ENCODE measurements at places on chromosomes 7 and 10. TPM values are rescaled to one million over a fixed set of nuclear protein-coding genes. Genes with fewer than 3 reads are reported as not detected.

CCDC7 gene
- 15.7 TPM for total RNA-seq

C1QL3 gene
- total RNA-seq: not detected

SLC18A2 gene
- 0.12 TPM for total RNA-seq

ARPC1A gene
- 62.3 TPM for total RNA-seq

AVL9 gene
- 50.9 TPM for total RNA-seq

NKX1-2 gene
- not detected for total RNA-seq

INPP5F gene
- total RNA-seq: 15.0 TPM

- peaks cover 6% of the 10 kb centered on the region for H3K4me1 ChIP-seq
- peaks cover 27% of the 10 kb centered on the region for H3K27me3 ChIP-seq
- H3K27ac ChIP-seq: no peak overlapping the region
- H3K36me3 ChIP-seq: peaks cover 11% of the 10 kb centered on the region
These were observed 91.6 kb downstream of the WDR37 start for GRCh38 chr10:1147810-1148209.

DNA sequence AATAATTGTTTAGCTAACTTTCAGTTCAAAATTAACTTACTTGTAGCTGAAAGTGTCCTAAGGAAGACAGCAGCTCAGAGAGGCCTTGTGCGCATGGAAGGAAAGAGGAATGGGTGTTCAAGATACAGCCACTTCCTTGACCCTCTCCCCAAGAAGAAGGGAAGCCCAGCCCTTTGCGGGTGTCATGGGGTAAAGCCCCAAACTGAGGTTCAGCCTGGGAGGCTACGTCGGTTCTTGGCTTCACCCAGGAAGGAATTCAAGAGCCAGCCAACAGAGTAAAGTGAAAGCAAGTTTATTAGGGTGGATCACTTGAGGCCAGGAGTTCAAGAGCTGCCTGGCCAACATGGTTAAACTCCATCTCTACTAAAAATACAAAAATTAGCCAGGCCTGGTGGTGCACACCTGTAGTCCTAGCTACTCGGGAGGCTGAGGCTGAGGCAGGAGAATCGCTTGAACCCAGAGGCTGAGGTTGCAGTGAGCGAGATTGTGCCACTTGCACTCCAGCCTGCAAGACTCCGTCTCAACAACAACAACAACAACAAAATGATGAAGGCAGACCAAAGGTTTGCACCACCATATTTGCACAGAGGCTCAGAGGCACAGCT lies 15.9 kb downstream of the GPRIN2 start:
- DNase-seq: no peak
- no peak overlapping the region for H3K4me3 ChIP-seq
- H3K27me3 ChIP-seq: peaks cover 43% of the 10 kb centered on the region
- H3K4me1 ChIP-seq: no peaks in the 10 kb centered on the region
- no peak overlapping the region for H3K27ac ChIP-seq

GRCh38 chr10:14403881-14404623 lies 73.3 kb upstream of the FRMD4A start:
- H3K4me3 ChIP-seq: no peak overlapping the region
- peaks cover 11% of the 10 kb centered on the region for H3K4me1 ChIP-seq
- H3K27ac ChIP-seq: no peak overlapping the region
- H3K36me3 ChIP-seq: no peaks in the 10 kb centered on the region

GRCh38 chr7:71843676-71844075 lies 568.5 kb downstream of the CALN1 start:
- H3K36me3 ChIP-seq: no peaks in the 10 kb centered on the region
- H3K27me3 ChIP-seq: no peaks in the 10 kb centered on the region
- no peaks in the 10 kb centered on the region for H3K4me1 ChIP-seq
- H3K4me3 ChIP-seq: no peak overlapping the region

GRCh38 chr10:60853107-60853506 lies 74.8 kb downstream of the CDK1 start:
- H3K27ac ChIP-seq: no peak overlapping the region
- no peak for DNase-seq

- no peak overlapping the region for H3K4me3 ChIP-seq
- no peaks in the 10 kb centered on the region for H3K36me3 ChIP-seq
- no peaks in the 10 kb centered on the region for H3K27me3 ChIP-seq
- no peak for DNase-seq
- no peaks in the 10 kb centered on the region for H3K4me1 ChIP-seq
These were observed 177.0 kb downstream of the AUTS2 start for GRCh38 chr7:69775231-69775771.

- peaks cover 5% of the 10 kb centered on the region for H3K36me3 ChIP-seq
- no peak overlapping the region for H3K4me3 ChIP-seq
- no peak for DNase-seq
- no peaks in the 10 kb centered on the region for H3K27me3 ChIP-seq
- no peaks in the 10 kb centered on the region for H3K4me1 ChIP-seq
These were observed 123.4 kb downstream of the ATE1 start for GRCh38 chr10:121804460-121804859.

DNA sequence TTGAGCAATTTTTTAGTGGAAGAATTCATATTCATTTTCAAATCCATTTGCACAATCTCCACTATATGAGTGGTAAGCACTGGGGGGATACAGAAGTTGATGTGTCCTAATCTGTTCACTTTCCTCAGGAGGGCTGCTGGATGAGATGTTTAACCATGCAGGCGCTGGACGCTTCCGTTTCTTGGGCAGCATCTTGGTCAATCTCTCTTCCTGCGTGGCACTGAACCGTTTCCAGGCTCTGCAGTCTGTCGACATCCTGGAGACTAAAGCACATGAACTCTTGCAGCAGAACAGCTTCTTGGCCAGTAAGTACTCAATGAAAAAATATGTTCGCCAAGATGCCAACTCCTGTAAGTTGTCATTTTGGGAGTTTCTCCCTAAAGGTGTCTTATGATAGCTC lies 179.3 kb downstream of the ABCA13 start:
- H3K27ac ChIP-seq: no peak overlapping the region
- H3K27me3 ChIP-seq: peaks cover 8% of the 10 kb centered on the region
- no peaks in the 10 kb centered on the region for H3K4me1 ChIP-seq
- H3K36me3 ChIP-seq: no peaks in the 10 kb centered on the region
- DNase-seq: no peak

DNA sequence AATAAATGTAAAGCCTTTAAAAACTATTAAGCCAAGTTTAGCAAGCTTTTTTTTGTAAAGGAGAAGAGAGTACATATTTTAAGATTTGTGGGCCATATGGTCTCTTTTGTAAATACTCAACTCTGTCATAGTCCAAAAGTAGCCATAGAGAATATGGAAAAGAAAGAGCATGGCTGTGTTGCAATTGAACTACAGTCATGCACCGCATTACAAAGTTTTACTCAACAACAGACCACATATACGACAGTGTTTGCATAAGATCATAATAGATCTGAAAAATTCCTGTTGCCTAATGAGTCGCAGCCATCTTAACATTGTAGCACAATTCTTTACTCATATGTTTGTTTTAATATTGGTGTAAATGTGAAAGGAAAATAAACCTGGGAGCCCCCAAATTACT lies 440.8 kb downstream of the HTR7 start:
- H3K27me3 ChIP-seq: no peaks in the 10 kb centered on the region
- no peak for DNase-seq
- no peaks in the 10 kb centered on the region for H3K4me1 ChIP-seq

GRCh38 chr10:100114976-100115770 lies 33.5 kb upstream of the CPN1 start:
- H3K4me3 ChIP-seq: no peak overlapping the region
- no peaks in the 10 kb centered on the region for H3K4me1 ChIP-seq
- H3K27ac ChIP-seq: no peak overlapping the region
- H3K36me3 ChIP-seq: no peaks in the 10 kb centered on the region
- H3K27me3 ChIP-seq: peaks cover 44% of the 10 kb centered on the region
- DNase-seq: no peak

DNA sequence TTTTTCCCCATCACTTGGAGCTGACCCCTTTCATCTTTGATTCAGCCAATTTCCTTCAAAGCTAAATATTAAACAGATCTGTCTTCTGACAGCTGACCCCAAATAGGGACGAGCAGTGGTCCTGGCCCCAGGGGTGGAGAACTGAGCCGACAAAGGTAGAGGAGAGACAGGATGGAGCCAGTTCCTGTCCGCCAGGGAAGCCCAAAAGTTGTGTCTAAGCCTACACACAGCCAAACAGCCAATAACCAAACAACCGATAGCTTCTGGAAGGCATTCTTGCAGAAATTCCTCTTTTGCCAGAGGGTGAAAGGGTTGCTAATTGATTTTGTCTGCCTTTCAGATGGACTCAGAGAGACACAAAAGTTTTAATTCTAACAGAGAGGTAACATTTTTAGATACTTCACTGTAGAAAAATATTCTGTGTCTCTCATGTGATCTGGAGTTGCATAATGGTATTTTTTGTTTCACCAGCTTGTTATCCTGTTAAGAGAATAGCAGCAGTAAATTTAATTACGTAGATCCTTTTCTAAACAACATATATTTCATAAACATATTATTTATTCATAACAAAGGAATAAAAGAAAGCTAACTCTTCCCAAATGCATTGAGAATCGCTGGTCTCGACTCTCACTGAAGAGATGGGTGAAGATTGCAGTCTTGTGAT lies 161.7 kb upstream of the LYZL1 start:
- peaks cover 17% of the 10 kb centered on the region for H3K27me3 ChIP-seq
- no peak overlapping the region for H3K27ac ChIP-seq
- H3K4me1 ChIP-seq: no peaks in the 10 kb centered on the region
- no peaks in the 10 kb centered on the region for H3K36me3 ChIP-seq
- no peak overlapping the region for H3K4me3 ChIP-seq

DNA sequence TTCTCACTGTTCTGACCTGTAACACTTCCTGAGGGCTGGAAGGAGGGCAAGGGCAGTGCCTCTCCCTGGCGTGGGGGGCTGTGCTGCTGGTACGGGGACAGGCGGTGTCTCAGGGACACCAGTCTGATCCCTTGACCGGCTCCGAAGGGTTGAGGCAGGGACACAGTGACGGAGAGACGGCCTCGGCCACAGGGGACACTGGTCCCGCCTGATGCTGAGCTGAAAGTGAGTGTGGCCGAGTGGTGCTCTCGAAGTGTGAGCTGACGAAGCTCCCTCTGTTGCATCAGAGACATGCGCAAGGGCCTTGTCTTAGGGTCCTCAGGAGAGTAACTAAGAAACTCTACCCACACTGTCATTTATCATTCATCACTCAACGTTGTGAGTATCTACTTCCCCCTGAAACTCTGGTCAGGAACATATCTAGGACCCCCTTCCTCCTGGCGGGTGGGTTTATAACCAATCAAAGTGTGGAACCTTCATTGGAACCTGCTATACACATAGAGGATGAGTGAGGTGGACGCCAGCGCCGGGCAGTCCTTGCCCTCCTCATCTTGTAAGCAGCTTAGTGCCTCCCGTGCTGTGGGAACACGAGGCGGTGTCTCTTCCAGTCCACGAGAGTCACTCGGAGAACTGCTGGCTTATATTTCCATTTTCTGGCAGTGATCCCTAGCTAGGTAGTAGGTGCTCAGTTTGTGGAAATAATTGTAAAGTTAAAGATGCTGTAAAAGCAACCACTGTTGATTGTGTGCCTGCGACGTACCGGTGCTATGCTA lies 283.1 kb downstream of the DNAJB6 start:
- DNase-seq: no peak
- H3K36me3 ChIP-seq: no peaks in the 10 kb centered on the region
- no peak overlapping the region for H3K27ac ChIP-seq
- peaks cover 37% of the 10 kb centered on the region for H3K4me1 ChIP-seq

GRCh38 chr10:63027531-63027930 lies 105.6 kb upstream of the NRBF2 start:
- H3K4me1 ChIP-seq: no peaks in the 10 kb centered on the region
- DNase-seq: no peak
- no peak overlapping the region for H3K27ac ChIP-seq
- H3K36me3 ChIP-seq: no peaks in the 10 kb centered on the region
- no peak overlapping the region for H3K4me3 ChIP-seq

GRCh38 chr10:109987452-109988211 lies 20.2 kb upstream of the ADD3 start:
- no peaks in the 10 kb centered on the region for H3K36me3 ChIP-seq
- H3K4me3 ChIP-seq: no peak overlapping the region
- no peak for DNase-seq
- no peak overlapping the region for H3K27ac ChIP-seq
- H3K27me3 ChIP-seq: no peaks in the 10 kb centered on the region

GRCh38 chr7:27263781-27264180 lies 21.2 kb downstream of the EVX1 start:
- H3K27me3 ChIP-seq: peaks cover 13% of the 10 kb centered on the region
- no peak overlapping the region for H3K4me3 ChIP-seq
- H3K27ac ChIP-seq: no peak overlapping the region
- H3K4me1 ChIP-seq: no peaks in the 10 kb centered on the region

GRCh38 chr7:54725255-54725654 lies 33.8 kb downstream of the SEC61G start:
- H3K4me3 ChIP-seq: no peak overlapping the region
- no peak overlapping the region for H3K27ac ChIP-seq
- no peak for DNase-seq
- H3K4me1 ChIP-seq: no peaks in the 10 kb centered on the region
- no peaks in the 10 kb centered on the region for H3K27me3 ChIP-seq

DNA sequence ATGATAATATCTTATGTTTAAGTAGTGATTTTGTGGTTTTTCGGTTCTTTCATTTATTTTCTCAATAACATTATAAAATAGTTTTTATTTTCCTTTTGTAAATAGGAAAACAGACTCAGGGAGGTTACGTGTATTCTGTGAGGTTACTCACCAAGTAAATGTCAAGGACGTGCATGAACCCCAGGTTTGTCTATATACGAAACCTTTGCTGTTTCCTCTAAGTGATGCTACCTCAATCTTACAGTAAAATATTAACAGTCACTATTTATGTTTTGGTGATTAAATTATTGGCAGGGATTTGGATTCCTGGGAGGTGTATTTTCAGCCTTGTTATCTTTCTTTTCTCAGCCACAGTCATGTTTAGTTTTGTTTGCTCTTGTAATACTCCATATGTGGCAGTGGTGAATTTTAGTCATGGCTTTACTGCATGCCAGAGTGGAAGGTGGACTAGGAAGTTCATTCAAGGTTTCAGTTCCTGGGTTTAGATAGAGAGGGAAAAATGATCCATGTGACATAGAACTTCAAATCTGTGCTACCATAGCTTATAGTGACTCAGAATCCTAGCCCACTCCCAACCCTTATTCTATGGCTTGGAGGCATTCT lies 139.9 kb downstream of the ARL4A start:
- H3K36me3 ChIP-seq: no peaks in the 10 kb centered on the region
- DNase-seq: no peak
- no peak overlapping the region for H3K27ac ChIP-seq
- no peaks in the 10 kb centered on the region for H3K4me1 ChIP-seq
- H3K4me3 ChIP-seq: no peak overlapping the region
- H3K27me3 ChIP-seq: no peaks in the 10 kb centered on the region

- H3K27me3 ChIP-seq: no peaks in the 10 kb centered on the region
- no peak overlapping the region for H3K27ac ChIP-seq
- no peak overlapping the region for H3K4me3 ChIP-seq
- H3K36me3 ChIP-seq: no peaks in the 10 kb centered on the region
These were observed 59.9 kb upstream of the DUSP5 start for GRCh38 chr10:110437761-110438341.
